ENCODE measurements at places on chromosomes 16 and 17. TPM values are rescaled to one million over a fixed set of nuclear protein-coding genes. Genes with fewer than 3 reads are reported as not detected.

Gene CAPNS2
- polyA plus RNA-seq: not detected

Gene IL17C
- polyA plus RNA-seq: not detected

Gene EPN3
- polyA plus RNA-seq: not detected

Gene TP53TG3
- not detected for polyA plus RNA-seq

Gene INCA1
- not detected for polyA plus RNA-seq

Gene SLC5A2
- not detected for polyA plus RNA-seq

Gene PNMT
- not detected for polyA plus RNA-seq

Gene ERN2
- polyA plus RNA-seq: not detected

Gene GAST
- not detected for polyA plus RNA-seq

Gene ITGA2B
- 3.9 TPM for polyA plus RNA-seq

Gene KCNH6
- polyA plus RNA-seq: not detected

Gene CCDC144A
- polyA plus RNA-seq: 2.4 TPM

Gene CACNG5
- 1.2 TPM for polyA plus RNA-seq

Gene KRT24
- polyA plus RNA-seq: 0.83 TPM

Gene CNTD1
- polyA plus RNA-seq: 1.2 TPM

Gene CARHSP1
- 102 TPM for polyA plus RNA-seq
